ENCODE measurements at places on chromosomes 6 and 20.

DNA sequence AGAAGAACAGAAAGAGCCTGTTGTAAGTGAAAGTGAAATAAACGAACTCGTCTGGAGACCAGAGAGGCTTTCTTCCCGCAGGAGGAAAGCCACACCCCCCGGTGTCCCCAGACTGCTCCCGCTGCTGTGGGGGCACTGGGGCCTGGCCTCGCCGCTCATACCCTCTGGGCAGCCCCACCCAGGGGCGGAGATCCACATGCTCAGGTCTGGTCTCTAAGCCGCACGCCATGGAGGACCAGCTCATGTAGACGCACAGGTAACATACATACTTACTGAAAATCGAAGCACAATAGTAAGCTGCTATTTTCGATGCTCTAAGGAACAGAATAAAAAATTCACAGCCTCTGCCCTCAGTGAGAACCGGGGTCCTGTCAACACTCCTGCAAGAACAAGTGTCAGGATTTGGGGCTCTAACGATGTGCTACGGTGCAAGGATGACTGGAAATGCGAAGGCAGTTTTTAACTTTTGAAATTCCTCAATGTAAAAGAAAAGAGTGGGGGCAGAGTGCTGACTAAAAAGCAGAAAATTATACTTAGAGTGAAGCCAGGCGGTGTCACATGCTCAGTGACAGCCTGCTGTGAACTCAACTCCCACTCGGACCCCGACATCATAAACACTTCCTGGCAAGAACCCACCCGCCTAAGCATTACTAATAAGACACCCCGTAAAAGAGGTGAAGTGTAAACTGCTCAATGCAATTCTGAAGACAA, 110.5 kb downstream of the IRF4 start:
- DNase-seq, result peak; percentile 67
- H3K4me3 ChIP-seq, result peak overlapping the region; percentile 41
- H3K27me3 ChIP-seq, result no peaks in the 10 kb centered on the region
- no peak overlapping the region for H3K27ac ChIP-seq
- no peaks in the 10 kb centered on the region for H3K4me1 ChIP-seq

DNA sequence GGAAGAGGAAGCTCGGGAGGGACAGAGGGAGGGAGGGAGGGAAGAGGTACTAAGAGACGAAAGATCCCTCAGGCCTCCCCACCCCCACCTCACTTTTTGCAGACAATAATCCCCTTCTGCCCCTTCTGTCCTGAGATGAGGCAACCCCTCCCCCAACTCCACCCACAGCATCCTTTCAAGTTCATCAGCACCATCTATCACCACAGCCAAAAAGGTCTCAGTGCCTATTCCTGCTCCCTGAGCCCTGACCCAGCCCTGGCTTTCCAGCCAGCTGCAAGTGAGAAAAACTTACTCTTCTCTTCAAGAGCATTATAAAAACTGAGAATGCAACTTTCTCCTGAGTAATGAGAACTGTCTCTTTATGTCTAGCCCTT, 133.2 kb upstream of the LRFN2 start:
- no peak for DNase-seq
- H3K4me3 ChIP-seq, result no peak overlapping the region
- H3K36me3 ChIP-seq, result no peaks in the 10 kb centered on the region
- peaks cover 19% of the 10 kb centered on the region for H3K4me1 ChIP-seq

GRCh38 chr20:51446656-51447055, 95.9 kb downstream of the NFATC2 start:
- peaks cover 6% of the 10 kb centered on the region for H3K4me1 ChIP-seq
- H3K27me3 ChIP-seq, result no peaks in the 10 kb centered on the region
- H3K36me3 ChIP-seq, result no peaks in the 10 kb centered on the region
- H3K4me3 ChIP-seq, result no peak overlapping the region

GRCh38 chr6:21332660-21333059, 260.9 kb upstream of the SOX4 start:
- DNase-seq, result no peak
- H3K4me1 ChIP-seq, result no peaks in the 10 kb centered on the region
- H3K4me3 ChIP-seq, result no peak overlapping the region
- H3K27me3 ChIP-seq, result no peaks in the 10 kb centered on the region
- no peaks in the 10 kb centered on the region for H3K36me3 ChIP-seq

DNA sequence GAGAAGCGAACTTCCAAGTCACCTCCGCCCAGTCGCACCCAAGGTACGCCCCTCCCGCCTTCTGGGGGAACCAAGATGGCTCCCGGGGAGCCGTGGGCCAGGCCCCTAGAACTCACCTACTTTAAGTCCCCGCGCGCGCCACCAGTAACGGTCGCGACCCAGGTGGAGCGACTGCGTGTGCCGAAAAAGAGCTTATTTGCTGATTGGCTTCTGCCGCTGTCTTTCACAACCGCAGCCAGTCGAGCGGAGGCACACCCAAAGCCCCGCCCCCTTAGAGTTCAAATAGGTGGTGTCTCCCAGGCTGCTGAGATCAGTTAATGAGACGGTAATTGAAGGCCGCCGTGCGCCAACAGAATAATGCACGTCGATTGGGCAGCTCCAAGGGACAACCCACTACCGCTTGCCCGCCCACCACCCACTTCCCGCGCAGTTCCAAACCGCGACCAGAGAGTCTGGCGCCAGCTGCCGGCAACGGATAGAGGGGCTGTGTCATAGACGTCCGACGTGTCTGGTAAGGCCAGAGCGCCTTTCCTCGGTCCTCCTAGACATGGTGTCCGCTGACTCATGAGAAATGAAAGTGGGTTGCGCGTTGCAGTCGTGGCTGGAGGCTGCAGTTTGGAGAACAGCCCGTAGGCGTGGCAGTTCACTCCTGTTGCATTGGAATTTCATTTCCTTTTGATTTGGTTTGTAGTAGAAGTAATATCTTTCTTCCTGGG, at the start of gene MDC1:
MDC1 (minus strand) TSS at position 153 of the 716 bp plus-strand sequence. CDS start 2,106 bp downstream, outside the sequence.
- peaks cover 26% of the 10 kb centered on the region for H3K4me1 ChIP-seq
- no peaks in the 10 kb centered on the region for H3K27me3 ChIP-seq
- H3K27ac ChIP-seq, result peak within 1 kb of the TSS; percentile 94
- peak within 1 kb of the TSS; percentile 84 for H3K4me3 ChIP-seq
- DNase-seq, result peak; percentile 100

- H3K36me3 ChIP-seq, result no peaks in the 10 kb centered on the region
- no peaks in the 10 kb centered on the region for H3K27me3 ChIP-seq
- no peaks in the 10 kb centered on the region for H3K4me1 ChIP-seq
- no peak overlapping the region for H3K27ac ChIP-seq
- H3K4me3 ChIP-seq, result no peak overlapping the region
Observed at GRCh38 chr6:106614166-106614565, 15.1 kb downstream of the RTN4IP1 start.

DNA sequence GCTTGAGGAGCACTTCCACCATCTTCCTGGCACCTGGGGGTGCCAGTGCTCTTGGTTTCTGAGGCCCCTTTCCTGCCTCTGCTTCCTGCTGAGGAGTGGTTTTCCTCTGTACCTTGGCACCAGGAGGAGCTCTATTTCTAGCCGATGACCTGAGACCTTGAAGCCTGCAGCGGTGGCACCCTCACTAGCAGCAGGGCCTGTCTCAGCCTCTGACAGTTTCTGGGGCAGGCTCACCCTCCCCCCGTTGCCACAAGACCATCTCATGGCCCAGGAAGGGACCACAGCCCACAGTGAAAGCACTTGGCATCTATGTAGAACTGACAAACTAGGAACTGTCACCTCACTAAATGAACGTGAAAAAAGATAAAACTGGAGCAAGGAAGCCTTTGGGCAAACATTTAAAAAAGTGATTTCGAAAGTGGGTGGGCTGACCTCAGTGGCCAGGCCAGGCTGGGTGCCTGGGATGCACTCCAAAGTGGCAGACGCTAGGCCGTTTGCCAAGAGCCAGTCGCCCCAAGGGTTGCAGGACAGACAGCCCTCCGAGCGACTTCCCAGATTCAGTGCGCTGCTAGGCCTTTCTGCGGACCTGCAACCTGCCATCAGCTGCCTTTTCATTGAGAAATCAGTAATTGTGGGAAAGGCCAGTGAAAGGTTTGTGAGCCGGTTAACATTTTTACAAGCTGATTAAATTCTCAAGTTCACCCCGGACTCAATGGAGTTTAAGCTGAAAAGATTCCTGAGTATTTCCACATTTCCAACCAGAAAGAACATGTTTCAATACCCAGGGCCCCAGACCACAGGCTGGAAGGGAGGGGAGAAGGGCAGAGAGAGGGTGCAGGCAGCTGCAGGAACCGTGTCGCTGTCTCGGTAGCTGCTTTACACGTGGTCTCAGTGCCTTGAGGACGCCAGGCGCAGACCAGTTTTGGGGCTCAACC, 303.7 kb downstream of the ESR1 start:
- no peak overlapping the region for H3K4me3 ChIP-seq
- H3K27ac ChIP-seq, result no peak overlapping the region
- DNase-seq, result no peak
- H3K4me1 ChIP-seq, result no peaks in the 10 kb centered on the region
- H3K36me3 ChIP-seq, result no peaks in the 10 kb centered on the region
- no peaks in the 10 kb centered on the region for H3K27me3 ChIP-seq

- H3K27me3 ChIP-seq, result no peaks in the 10 kb centered on the region
- no peak for DNase-seq
- no peaks in the 10 kb centered on the region for H3K36me3 ChIP-seq
Observed at GRCh38 chr6:135300576-135300975, 119.5 kb downstream of the MYB start.

DNA sequence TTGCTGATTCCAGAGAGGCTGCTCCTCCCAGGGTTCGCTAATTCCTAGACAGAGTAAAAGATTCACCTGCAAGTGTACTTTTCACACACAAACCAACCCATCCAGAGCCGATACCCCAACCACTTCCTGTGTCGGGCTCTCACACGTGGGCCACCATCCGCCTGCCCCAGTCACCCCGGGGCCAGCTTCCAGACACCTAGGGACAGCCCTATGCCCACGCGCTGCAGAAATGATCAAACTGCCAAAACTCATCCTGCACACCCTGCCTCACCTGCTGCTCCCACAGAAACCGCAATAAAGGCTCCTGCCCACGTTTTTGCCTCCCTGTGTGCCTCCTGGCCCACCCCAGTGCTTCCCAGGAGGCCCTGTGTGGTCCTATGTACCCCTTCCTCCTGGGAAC, 59.5 kb downstream of the PSMG4 start:
- H3K36me3 ChIP-seq, result no peaks in the 10 kb centered on the region
- no peak overlapping the region for H3K27ac ChIP-seq
- H3K4me1 ChIP-seq, result no peaks in the 10 kb centered on the region
- DNase-seq, result no peak

DNA sequence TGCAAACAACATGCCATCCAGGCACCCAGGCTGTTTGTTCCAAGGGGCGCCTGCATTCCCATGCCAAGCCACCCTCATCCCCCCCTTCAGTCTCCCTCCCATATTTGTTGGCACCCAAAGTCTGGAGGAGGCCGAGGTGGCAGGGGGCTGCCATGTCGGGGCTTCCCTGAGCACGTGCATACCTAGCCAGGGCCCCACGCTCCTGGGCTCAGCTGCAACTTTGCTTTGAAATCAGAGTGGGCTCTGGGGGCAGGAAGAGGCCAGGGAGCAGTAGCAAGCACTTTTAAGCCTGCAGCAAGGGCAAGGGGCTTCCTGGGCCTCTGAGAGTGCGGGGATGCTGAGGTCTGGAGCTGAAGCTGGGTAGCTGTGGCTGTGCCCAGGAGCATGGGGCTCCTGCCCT, 655.9 kb upstream of the EYS start:
- H3K4me1 ChIP-seq, result no peaks in the 10 kb centered on the region
- H3K4me3 ChIP-seq, result no peak overlapping the region
- H3K27ac ChIP-seq, result no peak overlapping the region
- H3K27me3 ChIP-seq, result no peaks in the 10 kb centered on the region

DNA sequence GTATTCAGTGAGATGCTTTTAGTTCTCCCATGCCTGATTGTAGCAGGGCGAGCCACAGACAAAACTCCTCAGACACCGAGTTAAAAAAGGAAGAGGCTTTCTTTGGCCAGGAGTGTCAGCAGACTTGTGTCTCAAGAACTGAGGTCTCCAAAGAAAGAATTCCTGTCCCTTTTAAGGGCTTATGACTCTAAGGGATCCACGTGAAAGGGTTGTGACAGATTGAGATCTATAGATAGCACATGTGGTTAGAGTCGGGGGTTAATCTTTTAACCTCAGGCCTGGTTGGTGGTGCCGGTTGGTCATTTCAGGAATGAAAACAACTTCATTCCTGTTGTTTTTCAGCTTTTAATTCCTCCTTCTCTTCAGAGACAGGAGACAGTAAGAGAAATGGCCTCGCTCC, 168.8 kb upstream of the GRIK2 start:
- no peak overlapping the region for H3K27ac ChIP-seq
- no peaks in the 10 kb centered on the region for H3K4me1 ChIP-seq
- no peak for DNase-seq
- H3K36me3 ChIP-seq, result no peaks in the 10 kb centered on the region
- H3K4me3 ChIP-seq, result no peak overlapping the region
- H3K27me3 ChIP-seq, result no peaks in the 10 kb centered on the region

GRCh38 chr6:21639316-21639715, 45.8 kb downstream of the SOX4 start:
- H3K4me3 ChIP-seq, result no peak overlapping the region
- no peak overlapping the region for H3K27ac ChIP-seq
- H3K27me3 ChIP-seq, result no peaks in the 10 kb centered on the region
- no peak for DNase-seq

GRCh38 chr6:42230345-42231321, 13.0 kb upstream of the MRPS10 start:
- peaks cover 15% of the 10 kb centered on the region for H3K4me1 ChIP-seq
- no peak overlapping the region for H3K27ac ChIP-seq
- no peaks in the 10 kb centered on the region for H3K36me3 ChIP-seq
- no peak for DNase-seq
- H3K27me3 ChIP-seq, result no peaks in the 10 kb centered on the region
- no peak overlapping the region for H3K4me3 ChIP-seq

- H3K4me1 ChIP-seq, result no peaks in the 10 kb centered on the region
- no peak for DNase-seq
- no peak overlapping the region for H3K27ac ChIP-seq
- no peak overlapping the region for H3K4me3 ChIP-seq
Observed at GRCh38 chr6:137413482-137413881, 80.7 kb downstream of the OLIG3 start.

DNA sequence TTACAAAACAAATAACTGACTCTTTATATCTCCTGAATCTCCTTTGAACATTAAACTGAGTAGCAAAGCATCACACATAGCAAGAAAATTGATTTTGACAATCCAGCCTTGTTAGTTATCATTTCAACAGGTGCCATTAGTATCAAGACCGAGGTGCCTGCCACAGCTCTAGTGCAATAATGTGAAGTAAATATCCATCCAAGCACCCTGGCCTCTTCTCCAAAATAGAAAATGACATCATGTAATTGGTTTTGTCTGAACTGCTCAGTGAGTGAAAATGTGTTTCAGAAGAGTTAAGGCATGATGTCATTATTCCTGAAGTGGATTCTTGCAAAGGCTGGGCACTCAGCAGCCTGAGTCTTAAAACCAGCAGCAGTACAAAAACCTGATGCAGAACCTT, 341.4 kb downstream of the PLCB1 start:
- H3K4me1 ChIP-seq, result no peaks in the 10 kb centered on the region
- no peak overlapping the region for H3K27ac ChIP-seq
- H3K27me3 ChIP-seq, result no peaks in the 10 kb centered on the region
- H3K36me3 ChIP-seq, result no peaks in the 10 kb centered on the region
- no peak overlapping the region for H3K4me3 ChIP-seq

DNA sequence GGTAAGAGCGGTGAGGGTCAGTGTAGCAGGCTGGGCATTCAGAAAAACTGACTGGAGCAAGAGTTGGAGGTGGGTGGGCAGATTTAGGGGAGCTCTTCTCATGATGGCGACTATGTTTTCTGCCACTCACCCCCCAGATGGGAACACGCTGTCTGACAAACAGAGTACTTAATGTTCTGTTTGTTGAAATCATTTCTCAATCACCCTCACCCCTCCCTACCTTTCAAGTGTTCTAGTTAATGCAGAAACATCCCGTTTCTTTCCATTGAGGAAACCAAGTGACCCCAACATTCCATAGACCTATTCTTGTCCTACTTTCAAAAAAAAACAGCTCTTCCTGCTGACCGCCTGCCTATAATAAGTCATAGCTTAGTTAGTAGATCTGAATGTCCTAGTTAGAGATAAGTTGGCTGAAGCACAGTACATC, 132.5 kb upstream of the NEDD9 start:
- no peak overlapping the region for H3K27ac ChIP-seq
- H3K36me3 ChIP-seq, result no peaks in the 10 kb centered on the region
- no peak for DNase-seq
- no peak overlapping the region for H3K4me3 ChIP-seq
- no peaks in the 10 kb centered on the region for H3K4me1 ChIP-seq
- H3K27me3 ChIP-seq, result no peaks in the 10 kb centered on the region
